ENCODE measurements at places on chromosomes 7 and 10.

DNA sequence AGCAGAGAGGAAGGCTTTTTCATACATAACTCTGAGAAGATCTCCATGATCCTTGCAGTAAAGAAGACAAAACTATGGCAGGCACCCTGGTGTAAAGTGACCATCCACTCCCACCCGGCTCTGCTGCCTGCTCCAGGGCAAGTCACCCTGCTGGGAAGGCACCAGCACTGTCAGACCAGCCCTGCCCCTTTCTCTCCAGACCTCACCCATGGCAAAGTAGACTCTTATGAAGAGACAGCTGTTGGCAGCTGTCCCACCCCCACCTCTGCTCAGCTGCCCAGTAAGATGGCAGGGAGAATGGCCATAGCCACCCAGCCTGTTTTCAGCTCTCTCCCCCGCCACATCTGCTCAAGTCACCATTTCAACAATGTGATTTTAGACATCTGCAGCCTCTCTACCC is 8.6 kb upstream of the ZMIZ2 start:
- no peak for DNase-seq

DNA sequence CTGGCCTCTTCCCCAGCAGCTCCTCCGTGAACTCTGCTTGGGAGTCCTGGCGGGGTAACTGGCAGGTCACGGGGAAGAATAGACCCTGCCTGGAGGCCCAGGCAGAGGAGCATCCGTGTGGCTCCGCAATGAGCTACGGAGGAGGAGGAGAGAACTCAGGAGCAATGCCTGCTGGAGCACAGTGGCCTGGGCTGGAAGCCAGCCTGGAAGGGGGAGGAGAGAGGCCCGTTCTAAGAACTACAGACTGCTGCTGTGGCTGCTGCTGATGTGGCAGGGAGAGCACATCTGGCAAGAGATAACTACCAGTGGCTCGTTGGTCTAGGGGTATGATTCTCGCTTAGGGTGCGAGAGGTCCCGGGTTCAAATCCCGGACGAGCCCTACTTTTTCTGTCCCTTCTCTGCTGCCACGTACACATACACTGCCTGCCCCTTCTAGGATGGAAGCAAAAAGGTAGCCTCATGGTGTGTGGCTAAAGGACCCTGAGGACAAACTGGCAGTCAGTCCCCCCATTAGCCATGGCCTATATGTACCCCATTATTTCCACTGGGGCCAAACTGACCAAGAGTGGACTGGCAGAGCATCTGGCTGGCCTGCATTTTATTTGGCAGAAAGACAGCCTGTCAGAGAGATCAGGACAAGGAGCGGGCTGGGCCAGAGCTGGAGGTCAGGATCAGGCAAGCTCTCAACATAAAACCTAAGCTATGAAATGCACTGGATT is 7.7 kb upstream of the OPN1SW start:
- DNase-seq, result peak; percentile 7

- no peak for DNase-seq
Measured at GRCh38 chr10:132768346-132769248, 17.4 kb downstream of the NKX6-2 start.

DNA sequence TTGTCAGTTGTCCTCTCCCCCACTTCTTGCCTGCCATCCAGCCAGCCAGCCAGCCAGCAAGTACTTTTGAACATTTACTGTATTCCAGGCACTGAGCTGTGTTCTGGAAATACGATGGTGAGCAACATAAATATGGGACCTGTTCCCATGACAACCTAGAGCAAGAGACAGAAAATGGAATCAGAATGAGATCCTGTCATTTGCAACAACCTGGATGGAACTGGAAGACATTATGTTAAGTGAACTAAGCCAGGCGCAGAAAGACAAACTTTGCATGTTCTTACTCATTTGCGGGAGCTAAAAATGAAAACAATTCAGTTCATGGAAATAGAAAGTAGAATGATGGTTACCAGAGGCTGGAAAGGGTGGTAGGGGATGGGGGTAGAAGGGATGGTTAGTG is 140.7 kb downstream of the ICA1 start:
- no peak for DNase-seq

- DNase-seq, result no peak
Measured at GRCh38 chr10:115772606-115773005, 500.4 kb downstream of the GFRA1 start.

GRCh38 chr10:95214369-95214768 is 20.3 kb downstream of the ACSM6 start:
- DNase-seq, result no peak

GRCh38 chr7:17678896-17679295 is 261.4 kb downstream of the SNX13 start:
- no peak for DNase-seq

- no peak for DNase-seq
Measured at GRCh38 chr7:27312820-27313219, 70.2 kb downstream of the EVX1 start.

DNA sequence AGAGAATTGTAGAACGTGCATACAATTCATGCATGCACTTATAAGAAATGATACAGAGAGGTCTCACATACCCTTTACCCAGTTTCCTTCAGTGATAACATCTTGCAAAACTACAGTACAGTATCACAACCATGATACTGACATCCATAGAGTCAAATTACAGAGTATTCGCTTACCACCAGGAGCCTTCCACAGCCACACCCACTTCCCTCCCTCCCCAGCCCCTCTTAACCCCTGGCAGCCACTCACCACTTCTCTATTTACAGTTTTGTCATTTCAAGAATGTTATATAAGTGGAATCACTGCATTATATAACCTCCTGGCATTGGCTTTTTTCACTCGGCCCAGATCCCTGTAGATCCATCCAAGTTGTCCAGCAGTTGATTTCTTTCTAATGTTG is 143.8 kb downstream of the ZNF248 start:
- DNase-seq, result no peak

Measured in stimulated activated CD4-positive, alpha-beta T cell treated with anti-CD3 and anti-CD28 coated beads, Interleukin-1b, Interleukin-23, amount 100 ng/mL, for 48 hours (primary cell).